ENCODE measurements at places on chromosomes 3 and 15.

DNA sequence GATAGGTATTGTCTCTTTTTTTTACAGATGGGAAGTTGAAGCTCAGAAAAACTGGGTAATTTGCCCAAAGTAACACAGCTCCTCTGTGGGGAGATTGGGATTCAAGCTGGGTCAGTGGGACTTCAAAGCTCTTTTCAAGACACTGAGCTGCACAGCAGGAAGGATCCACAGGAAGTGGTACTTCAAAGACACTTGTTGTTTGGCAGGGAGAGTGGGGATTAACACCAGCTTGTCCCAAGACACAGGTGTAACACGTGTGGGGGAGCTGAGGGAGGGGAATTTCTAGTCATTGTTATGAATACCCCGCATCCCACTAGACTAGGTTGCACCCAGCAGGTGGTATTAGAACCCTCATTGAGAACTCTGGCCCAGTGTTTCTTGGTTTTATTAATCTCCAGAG, 116.0 kb downstream of the FOXB1 start:
- DNase-seq = no peak

DNA sequence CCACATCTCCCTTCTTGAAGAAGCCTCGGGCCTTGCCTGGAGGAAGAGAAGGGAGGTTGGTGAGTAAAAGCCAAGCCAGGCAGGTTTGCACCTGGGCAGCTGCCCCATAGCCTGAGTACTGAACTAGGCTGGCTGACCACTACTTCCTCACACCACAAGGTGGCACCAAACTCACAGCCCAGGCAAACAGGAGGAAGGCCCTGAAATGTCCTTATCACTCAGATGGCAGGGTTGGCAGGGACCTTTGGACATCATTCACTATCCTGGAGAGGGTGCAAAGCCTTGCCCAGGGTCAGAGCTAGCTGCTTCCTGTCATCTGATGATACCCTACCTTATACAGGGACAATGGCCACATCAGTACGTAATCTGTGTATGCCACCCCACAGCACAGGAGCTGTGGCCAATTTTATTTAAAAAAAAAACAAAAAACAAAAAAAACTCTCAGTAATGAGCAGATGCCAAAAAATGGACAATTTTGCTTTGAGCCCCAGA, 2.2 kb upstream of the GRAMD2A start:
- peak; percentile 78 for DNase-seq

DNA sequence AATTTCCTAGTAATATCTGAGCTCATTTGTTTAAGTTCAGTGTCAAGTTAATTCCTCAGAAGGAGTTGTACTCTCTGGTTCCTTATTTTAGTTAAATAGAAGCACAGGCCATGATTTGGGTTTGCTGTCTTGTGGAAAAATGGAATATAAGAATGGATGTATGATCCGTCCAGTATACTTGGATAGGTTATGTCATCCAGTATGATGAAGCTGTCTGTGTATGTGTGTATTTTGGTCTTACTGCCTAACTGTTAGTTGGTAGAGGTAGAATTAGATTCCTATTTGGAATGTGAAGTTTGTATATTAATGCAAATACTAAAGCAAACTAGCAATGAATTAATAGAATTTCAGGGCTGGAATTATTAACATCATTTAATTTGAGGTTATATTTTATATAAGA, 7.9 kb downstream of the KBTBD8 start:
- DNase-seq = no peak

GRCh38 chr3:42581400-42581708, 413 bp downstream of the SEC22C start:
- no peak for DNase-seq

DNA sequence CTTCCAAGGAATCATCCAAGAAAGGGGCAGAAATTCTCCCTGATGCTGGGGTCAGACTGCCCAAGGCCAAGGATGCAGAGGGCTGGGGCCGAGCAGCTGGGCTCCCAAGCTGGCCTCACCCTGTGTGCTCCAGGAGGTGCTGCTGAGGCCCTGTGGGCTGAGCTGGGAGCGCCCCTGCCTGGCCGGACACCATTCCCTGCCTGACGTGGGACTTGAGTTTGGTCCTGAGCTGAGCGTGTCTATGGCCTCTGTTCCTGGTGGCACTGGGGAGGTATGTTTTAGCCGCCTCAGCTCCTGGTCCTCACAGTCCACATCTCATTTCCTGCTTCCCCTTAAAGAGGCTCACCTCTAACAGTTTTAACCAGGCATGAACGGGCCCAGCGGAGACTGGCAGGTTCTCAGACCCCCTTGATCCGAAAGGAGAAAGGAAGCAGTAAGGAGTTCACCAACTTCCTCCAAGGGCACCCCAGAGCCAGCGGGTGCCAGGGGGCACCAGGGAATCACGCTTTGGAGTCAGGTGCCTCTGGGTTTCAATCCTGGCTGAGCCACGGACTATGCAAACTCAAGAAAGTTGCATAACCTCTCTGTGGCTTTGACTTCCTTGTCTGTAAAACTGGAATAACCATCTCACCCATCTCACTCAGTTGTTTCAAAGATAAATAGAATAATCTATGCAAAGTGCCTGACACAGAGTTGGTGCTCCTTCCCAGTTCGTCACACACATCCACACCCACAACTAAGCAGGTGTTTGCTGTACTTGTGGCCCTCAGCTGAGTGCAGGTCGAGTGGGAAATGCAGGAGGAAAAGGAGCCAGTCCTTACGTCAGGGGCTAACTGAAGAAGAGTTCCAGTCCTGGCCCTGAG, 48.6 kb downstream of the SLC12A8 start:
- DNase-seq = no peak

GRCh38 chr3:156693166-156693565, 18.8 kb downstream of the TIPARP start:
- DNase-seq = no peak

DNA sequence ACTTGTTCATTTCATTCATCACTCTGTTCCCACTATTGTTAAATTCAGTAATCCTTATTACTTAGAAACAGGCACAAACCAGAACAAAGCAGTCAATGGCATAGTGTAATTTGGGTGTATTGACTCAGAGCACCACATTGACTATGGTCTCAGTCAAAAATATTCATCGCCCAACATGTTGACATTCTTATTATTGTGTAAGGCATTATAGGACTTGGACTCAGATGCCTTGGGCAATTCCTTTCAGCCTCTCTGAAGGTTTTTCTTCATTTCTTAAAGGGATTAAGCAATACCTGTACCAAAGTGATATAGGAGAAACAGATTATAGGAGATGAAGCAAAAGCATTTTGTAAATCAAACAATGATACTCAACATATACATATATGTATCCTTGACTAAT, 114.7 kb upstream of the BHLHE40 start:
- no peak for DNase-seq

DNA sequence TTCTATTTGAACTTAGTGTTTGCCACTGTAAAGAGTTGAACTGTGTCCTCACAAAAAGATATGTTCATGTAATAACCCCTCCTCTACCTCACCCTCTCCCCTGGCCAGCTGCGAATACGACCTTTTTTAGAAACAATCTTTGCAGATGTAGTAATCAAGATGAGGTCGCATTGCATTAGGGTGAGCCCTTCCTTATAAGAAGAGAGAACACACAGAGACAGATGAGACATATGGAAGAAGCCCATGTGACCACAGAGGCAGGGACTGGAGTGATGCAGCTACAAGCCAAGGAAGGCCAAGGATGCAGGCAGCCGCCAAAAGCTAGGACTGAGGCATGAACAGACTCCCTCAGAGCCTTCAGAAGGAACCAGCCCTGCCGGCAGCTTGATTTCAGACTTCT, 27.6 kb downstream of the GPR176 start:
- DNase-seq = no peak

GRCh38 chr3:74426571-74426970, 187.9 kb downstream of the CNTN3 start:
- DNase-seq = no peak

DNA sequence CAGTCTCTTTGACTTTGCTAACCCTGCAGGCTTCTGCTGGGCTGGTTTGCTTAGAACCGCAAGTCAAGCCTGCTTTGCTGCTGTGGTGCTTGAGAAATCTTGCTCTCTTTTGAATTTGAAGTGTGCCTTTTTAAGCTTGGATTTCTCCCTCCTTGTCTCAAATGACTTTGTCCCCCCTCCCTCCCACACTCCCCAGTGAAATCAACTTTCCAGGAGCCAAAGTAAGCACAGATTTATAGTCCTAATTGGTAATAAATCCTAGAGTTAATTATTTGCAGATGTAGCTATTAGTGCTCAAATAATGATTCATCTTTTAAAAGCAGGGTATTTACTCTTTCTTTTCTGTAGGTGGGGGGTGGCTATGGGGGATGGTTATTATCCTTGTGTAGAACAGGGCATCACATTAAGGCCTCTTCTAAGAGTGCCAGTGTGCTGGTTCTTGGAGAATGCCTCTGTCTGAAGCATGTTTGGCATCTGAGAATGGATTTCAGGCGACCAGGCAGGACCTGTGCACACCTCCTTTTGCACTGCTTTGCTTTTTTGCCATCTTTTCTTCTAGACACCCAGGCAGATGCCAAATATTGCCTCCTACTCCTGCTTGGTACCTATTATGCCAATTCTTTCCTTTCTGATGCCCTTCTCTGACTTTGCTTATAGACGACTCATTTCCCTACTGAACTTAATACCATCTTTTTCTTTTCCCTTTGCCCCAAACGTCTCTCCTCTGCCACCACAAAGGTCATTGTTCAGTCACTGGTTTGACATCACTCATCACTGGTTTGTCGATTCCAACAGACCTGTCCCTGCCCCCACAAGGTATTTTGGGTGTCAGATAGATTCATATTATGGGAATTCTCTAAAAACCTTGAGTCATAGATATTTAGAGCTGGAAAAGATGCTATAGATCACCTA, 50.7 kb downstream of the CLDN11 start:
- no peak for DNase-seq

DNA sequence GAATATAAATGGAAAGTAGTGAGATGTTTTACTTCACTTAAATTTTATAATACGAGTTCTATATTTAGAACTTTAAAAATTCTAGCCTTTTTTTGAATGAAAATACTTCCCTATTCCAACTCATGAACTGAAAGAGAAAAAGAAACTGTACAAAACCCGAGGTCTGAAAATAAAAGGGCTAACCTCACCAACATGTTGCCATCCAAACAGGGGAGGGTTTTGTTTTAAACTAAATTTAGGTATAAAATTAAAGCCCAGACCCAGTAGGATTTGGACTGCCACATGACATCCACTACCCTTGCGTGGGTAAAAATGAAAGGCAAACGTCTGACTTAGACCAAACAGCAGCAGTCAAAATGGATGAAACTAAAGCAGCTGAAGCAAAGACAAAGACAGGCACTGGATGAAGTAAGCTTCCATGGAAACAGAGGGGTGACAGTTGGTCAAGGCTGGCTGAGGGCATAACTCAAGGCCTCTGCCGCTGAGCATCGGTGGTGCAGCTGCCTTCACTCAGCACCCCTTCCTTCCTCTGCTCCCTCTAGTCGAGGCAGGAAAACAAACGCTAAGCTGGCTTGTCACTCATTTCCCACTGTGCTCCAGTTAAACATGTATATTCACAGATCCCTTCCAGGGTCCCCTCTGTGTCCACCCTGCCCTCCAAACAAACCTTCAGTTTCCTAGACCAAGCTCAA, 58.1 kb downstream of the TM4SF4 start:
- no peak for DNase-seq

- DNase-seq = no peak
These were observed 61.8 kb downstream of the GAP43 start for GRCh38 chr3:115685097-115685496.

DNA sequence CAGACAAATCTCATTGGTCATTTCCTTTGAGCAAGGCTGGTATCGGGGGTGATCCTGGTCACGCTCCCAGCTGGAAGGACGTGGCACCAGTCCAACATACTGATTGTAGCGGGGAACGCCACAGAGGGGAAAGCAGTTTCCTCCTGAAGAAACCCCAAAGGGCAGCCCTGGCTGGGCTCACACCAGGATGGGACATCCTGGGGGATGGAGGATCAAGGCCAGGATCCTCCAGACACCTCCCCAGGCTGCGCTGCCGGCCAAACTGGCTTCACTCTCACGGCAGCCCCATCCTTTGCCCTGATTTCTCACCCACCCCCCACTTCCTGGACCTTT, 36.6 kb downstream of the MUC20 start:
- DNase-seq = no peak

DNA sequence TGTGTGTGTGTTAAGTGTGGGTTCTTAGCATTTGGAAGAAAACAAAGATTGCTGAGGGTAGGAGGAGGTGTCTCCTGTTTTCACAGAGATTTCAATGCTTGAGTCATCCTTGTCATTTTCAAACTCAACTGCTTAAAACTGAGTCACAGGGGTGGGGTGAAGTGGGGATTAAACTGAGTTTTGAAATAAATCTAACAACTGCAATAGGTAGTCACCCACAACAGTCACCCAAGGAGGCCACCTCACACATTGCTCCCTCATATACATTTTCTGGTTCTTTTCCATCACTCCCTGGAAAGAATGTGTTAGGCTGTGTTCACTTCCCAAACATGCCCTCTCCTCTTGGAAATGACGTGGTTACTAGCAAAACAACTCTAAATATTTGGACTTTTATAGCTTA, 187.7 kb upstream of the CMC1 start:
- DNase-seq = no peak

- no peak for DNase-seq
These were observed 147.3 kb upstream of the UBE2E2 start for GRCh38 chr3:23055733-23056376.

GRCh38 chr3:150528354-150528797, 17.9 kb downstream of the SERP1 start:
- no peak for DNase-seq

GRCh38 chr3:187292631-187293515, 1.3 kb upstream of the MASP1 start:
- no peak for DNase-seq

DNA sequence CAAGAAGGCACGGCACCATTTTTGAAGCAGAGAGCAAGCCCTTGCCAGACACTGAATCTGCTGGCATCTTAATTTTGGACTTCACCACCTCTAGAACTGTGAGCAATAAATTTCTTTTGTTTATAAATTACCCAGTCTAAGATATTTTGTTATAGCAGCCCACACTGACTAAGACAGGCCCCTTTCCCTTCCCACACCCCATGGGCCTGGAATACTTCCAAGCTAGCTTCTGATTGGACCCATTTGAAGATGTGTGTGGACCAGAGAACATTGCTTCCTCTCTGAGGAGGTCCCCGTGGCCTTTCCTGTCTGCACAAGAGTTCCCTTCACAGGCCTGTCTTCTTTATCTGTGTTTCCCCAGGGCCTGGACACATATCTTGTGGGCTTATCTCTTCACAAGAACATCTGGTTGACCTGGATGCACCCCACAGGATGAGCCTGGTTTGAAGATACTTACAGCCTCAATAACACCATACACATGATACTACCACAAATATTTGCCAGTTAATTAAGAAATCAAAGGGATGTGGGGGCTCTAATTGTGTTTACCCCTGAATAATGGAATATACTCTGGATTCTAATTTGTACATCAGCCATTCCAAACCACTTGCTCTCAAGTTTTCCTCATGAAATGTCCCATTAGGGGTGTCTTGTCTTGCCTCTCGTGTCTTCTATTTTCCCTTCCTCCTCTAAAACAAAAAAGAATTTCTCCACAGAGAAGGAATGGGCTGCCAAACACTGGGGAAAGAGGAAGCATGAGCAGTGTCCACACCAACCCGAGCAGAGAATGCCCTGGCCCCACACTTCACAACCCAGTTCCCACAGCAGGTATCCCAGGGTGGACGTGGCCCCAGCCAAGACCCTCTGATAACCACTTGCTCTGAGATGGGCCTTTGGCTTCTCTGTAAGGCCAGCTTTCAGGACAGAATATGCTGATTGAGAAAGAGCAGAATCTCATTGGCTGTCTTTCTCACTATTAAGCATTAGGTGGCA, 42.5 kb downstream of the GLB1 start:
- DNase-seq = no peak

GRCh38 chr3:149716984-149717383, 35.3 kb downstream of the COMMD2 start:
- DNase-seq = no peak
